ENCODE measurements at places on chromosomes 1 and 21.

GRCh38 chr1:152182431-152182830 is 23.4 kb upstream of the RPTN start:
- no peak for DNase-seq

- no peak for DNase-seq
Observed at GRCh38 chr1:151613282-151613780, 1.5 kb downstream of the SNX27 start.

DNA sequence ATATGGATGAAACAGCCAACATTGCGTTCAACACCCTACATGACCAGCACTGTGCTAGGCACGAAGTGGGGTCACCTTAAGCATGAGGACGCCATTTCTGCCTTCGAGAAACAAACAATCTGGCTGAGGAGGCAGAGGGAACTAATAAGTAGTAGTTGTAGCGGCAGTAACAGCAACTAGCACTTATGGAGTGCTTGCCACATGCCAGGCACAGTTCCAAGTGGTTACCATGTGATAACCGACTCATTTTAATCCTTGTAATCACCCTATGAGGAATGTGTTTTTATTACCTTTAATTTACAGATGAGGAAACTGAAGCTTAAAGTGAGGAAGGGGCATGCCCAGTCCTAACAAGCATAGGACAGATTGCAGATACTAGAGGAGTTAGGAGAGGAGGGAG is 33.7 kb downstream of the KCND3 start:
- no peak for DNase-seq

GRCh38 chr1:70083519-70083918 is 121.9 kb downstream of the LRRC40 start:
- no peak for DNase-seq

DNA sequence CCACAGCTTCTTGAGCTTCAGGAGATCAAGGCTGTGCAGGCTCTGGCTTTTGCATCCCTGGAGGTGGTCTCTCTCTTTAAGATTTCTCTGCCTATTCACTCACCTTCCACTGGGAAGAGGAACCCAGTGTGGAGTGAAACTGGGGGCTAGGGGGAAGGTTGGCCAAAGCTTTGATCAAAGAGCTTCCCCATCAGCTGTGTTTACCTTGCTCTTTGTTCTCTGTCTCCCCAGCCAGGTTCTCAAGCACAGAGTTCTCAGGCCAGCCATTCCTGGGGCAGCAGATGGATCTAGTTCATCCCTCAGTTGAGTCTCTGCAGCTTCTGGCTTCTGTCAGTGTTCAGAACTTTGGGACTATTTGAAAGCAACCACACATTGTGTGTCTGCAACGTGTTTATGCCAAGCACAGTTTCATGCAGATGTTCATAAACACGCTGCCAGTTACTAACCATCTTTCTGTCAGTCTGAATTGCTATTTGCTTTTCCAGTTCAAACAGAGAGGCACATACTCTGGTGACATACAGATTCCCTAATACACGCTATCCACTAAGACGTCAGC is 17.2 kb upstream of the MRPS14 start:
- DNase-seq, result no peak

GRCh38 chr1:208207388-208208131 is 36.6 kb downstream of the PLXNA2 start:
- DNase-seq, result no peak

- DNase-seq, result no peak
Observed at GRCh38 chr1:243883551-243883950, 33.5 kb upstream of the AKT3 start.

DNA sequence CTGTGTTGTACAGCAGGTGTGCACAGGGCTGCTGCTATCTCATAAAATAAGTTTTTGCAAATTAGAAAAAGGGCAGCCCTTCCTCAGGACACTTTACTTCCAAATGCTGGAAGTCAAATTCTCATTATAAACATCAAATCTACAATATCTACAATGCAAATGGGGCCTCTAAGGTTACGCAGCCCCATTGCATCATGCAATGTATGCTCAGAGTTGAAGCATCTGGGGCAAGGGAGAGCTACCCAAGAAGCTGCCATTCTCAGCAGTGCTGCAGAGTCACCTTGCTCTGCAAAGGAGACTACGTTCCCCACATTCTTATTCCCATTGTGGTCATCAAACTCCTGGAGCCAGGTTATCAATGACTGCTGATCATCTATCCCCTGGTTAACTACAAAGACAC is 208.9 kb upstream of the POGK start:
- DNase-seq, result no peak

DNA sequence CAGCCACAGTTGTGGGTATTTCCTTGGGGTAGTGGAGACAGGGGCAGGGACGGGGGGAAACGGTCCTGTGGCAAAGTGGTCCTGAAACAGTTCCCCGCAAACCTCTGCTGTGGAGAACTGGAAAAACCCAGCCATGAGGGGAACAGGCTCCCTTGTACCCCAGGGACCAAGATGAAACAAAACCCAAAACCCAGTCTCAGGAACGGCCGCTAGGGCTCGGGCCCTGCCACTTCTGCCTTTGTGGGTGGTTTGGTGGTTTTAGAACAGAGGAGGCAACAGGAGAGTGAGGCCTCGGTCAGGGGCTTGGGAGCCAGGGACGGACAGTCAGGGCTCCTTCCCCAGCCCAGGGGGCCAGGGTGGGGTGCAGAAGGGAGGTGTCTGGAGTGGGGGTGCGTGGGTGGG is 24.8 kb upstream of the EDN2 start:
- no peak for DNase-seq

DNA sequence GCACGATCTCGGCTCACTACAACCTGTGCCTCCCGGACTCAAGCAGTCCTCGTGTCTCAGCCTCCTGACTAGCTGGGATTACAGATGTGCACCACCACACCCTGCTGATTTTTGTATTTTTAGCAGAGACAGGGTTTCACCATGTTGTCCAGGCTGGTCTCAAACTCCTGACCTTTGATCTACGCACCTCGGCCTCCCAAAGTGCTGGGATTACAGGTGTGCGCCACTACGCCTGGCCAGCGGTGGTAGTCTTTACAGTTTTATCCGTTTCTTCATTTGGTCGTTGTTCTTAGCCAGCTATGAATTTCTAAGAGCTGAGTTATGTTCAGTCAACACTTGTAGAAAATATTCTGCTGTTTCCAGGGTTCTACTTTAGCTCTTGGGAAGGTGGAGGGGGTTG is 53.3 kb downstream of the AKNAD1 start:
- DNase-seq, result no peak

DNA sequence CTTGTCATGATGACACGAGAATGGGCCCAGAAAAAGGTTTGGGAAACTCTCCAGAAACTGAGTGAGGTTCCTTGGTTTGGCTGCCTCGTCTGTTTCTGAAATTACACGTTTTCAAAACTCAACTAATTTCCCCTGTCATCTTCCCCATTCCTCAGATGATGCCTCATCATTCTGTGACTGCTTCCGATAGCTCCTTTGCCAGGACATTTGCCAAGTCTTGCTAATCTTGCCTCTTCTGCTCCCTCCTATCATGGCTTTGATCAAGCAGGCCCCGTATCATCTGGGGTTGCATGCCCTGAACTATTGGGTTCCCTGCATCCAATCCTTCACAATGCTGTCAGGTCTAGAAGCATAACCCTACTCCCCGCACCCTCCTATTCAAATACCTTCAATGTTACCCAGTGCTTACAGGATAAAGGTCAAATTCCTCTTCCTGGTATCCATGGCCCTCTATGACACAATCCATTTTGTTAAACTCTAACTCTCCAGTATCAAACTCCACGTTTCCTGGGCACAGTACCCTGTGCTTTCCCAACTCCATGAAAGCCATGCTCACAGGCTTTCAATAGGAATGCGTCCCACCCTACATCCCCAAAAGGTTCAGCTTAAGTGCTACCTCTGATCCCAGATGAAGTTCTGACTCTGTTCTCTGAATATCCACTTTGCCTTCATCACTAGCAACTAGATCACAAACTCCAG is 22.2 kb upstream of the TMEM200B start:
- no peak for DNase-seq
